ENCODE measurements at places on chromosomes 6 and 20.

DNA sequence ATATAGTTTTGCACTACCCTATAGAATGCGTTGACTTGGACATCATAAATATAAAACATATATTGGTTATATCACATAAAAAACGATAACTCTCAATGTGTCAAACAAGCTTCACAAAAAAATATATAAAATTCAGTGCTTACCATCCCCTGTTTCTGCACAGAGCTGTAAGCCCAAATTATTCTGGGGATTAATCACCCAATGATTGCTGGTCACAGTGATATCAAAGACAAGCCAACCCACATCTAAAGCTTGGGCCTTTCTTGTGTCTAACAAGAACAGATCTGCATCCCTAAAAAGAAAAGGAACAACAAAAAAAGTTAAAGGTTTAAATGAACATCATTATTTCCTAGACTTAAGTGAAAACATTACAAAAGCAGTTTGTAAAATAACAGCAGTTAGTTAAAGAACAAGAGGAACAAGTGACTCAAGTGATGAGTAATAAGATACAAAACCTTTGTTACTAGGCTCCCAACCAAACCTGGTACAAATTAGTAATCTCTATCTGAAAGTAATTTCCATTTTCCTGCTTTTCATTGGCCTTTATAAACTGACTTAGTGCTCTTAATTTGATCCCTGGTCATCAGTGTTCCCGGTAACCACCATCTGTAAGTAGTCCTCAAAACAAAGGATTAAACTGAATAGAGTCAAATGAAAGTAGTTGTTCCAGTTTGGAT is 81.1 kb downstream of the BMP5 start:
- DNase-seq, result no peak

- DNase-seq, result no peak
These were observed 234.2 kb upstream of the ECI2 start for GRCh38 chr6:4369616-4370015.

GRCh38 chr6:62323818-62324431 is 37.9 kb upstream of the KHDRBS2 start:
- DNase-seq, result no peak

DNA sequence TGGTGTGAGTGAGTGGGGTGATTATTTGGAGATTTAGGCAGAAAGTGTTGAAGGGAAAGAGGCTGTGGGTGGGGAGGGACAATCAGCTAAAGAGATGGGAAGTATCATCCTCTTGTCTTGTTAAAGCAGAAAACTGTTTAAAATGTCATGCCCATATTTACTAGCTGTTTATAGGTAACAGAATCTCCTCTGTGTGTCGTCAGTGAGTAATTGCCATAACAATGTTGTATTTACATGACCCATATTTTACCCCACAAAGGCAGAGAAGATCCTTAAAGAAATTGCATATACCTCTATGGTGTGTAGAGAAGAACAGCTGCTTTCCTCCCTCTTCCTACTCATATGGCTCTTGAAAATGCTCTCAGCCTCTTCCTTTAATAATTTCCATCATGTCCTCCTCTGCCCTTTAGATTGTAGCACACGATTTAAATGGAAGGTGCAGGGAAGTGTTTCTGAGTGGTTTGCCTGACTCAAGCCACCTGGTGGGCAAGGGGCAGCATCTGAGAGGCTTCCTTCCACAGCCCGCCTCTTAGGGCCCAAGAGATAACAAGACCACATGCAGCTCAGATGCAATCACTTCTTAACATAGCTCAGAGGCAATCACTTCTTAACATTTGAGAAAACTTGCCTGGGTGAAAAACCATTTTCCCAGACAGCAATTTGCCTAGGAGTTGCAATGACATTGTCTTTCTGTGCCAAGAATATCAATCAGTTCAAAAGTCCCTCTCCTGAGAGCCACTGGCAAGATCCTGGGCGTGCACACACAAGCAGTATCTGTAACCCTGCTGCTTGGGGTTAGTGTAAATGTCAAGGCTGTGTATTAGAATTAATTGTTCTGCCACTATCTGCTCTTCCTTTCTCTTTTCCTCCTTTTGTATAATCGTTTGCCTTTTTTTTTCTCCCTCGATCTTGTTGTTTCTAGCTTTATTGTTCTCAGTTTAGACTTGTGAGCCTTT is 44.1 kb upstream of the EDN1 start:
- no peak for DNase-seq

GRCh38 chr6:20706238-20706938 is 172.1 kb downstream of the CDKAL1 start:
- no peak for DNase-seq

GRCh38 chr6:138088326-138088762 is 18.9 kb downstream of the PERP start:
- DNase-seq, result no peak

GRCh38 chr6:67974931-67975330 is 660.2 kb upstream of the ADGRB3 start:
- DNase-seq, result no peak

GRCh38 chr6:74611220-74611619 is 594.6 kb downstream of the COL12A1 start:
- DNase-seq, result no peak

GRCh38 chr6:29831776-29832175 is 4.2 kb downstream of the HLA-G start:
- DNase-seq, result no peak

DNA sequence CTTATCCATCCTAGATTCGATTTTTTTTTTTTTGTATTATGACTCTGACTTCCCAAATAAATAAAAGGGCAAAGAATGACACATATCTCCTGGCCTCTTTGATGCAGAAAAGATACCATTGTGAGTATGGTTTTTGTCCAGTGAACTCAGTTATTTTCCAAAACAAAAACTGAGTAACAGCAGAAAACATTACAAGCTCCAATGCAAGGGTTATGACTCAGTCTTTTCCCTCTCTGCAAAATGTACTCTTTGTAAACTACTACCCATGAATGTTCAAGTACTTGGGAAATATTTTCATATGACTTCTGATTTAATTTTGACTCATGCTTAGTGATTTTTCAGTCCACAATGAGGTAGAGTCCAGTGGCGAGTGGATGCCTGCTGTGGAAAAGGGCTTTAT is 355.3 kb downstream of the RNF144B start:
- DNase-seq, result no peak

GRCh38 chr6:45727228-45727627 is 288.4 kb downstream of the CLIC5 start:
- DNase-seq, result no peak

DNA sequence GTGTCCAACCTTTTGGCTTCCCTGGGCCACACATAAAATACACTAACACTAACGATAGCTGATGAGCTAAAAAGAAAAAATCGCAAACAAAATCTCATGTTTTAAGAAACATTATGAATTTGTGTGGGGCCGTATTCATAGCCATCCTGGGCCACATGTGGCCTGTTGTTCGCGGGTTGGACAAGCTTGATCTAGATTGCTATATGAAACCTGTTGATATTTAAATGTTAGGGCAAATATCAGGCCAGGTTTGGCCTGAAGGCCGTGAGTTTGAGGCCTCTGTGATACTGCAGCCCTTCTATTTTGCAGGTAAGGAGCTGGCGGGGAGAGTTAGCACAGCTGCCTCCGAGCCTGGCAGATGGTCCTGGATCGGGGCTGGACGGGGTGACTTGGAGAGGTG is 99.0 kb downstream of the CEBPB start:
- no peak for DNase-seq

- no peak for DNase-seq
These were observed 58.2 kb downstream of the SMAP1 start for GRCh38 chr6:70725817-70726415.

GRCh38 chr20:62146019-62146755 is 2.6 kb downstream of the SS18L1 start:
- DNase-seq, result no peak

GRCh38 chr6:110877569-110877968 is 3.0 kb downstream of the AMD1 start:
- no peak for DNase-seq

DNA sequence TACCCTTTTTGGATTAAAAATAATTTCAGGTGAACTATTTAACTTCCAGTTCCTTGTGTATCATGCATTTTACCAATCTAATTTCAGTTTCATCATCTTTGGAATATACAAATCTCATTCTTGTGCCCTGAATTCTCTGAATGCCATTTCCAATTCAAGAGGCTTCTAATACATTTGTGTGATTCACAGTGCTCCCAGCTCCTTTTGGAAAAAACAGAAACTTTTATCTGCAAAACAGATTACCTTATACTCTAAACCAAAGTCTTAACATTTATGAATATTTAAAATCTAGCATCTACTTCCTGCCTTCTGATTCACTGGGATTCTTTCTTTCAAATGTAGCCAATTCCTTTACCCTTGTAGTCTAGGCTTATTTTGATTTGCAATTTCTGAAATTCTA is 11.1 kb upstream of the PEX7 start:
- no peak for DNase-seq

DNA sequence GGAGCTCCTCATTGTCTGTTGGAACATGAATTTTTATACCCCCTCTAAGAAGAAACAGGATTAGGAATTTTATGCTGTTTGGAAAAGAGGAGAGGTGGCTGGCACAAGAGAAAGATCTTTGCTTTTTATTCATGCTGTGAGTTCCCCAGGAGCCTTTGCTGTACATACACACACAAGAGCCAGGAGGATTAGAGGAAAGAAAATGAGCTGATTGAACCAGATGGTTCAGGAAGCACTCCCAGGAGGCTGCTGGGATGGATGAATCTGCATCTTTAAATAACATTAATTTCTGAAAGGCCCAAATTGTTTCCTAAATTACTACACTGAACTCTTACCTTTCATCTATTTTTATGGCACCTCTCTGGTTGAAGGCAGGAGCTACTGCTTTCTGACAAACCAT is 20.1 kb upstream of the TCP11 start:
- no peak for DNase-seq

- no peak for DNase-seq
These were observed 51.2 kb downstream of the BMP6 start for GRCh38 chr6:7777074-7777473.

GRCh38 chr6:57421503-57421902 is 104.1 kb downstream of the PRIM2 start:
- no peak for DNase-seq

DNA sequence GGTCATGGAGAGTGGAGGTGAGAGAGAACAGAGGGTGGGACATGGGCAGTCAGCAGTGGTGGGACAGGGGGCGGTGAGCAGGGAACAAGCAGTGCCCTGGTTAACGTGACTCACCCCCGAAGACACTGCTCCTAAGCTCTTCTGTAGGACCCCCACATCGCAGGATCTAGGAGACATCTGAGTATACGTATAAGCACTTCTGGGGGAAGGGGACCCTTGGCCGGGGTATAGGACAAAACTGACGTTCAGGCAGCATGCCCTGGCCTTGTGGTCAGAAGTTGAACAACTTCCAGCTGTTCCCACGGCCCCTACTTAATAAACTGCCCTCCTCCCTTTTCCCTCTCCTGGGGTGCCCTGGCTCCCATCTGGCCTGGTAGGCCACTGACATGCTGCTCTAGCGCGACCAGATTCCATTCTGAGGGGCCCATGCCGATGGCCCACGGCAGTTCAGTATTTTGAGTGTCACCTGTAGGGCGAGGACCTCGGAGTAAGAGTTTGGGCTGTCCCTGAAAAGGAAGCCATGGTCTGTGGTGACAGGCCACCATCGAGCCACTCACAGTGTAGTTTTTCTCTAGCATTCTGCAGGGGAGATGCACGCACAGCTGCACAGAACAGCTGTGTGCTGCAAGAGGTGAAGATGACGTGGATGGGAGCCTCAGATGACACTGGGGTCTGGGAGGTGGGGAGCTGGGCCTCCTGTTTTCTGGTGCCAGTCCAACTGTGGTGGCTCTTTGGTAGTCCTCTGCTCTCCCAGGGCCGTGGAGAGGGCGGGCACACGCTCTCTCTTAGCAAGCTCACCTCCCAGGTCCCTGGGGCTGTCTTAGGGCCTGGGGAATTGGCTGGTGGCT is 38.4 kb downstream of the PPP1R3G start:
- no peak for DNase-seq

DNA sequence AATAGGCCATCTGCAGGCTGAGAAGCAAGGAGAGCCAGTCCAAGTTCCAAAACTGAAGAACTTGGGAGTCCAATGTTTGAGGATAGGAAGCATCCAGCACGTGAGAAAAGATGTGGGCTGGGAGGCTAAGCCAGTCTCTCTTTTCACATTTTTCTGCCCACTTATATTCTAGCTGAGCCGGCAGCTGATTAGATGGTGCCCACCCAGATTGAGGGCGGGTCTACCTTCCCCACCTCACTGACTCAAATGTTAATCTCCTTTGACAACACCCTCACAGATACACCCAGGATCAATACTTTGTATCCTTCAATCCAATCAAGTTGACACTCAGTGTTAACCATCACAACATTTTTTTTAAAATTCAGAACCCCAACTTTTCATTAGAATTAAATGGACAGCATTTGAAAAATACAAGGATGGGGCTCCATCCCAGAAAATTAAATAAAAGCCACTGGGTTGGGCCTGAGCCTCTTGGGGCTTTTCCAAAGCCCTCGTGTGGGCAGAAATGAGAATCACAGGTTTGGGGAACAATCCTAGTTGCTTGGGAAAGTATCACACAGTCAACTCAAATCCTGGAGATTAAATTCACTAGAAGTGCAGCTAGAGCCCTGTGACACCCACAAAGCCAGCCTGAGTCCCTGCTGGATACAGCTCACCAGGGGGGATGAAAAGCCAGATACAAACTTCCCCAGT is 2.2 kb downstream of the CLDN20 start:
- DNase-seq, result no peak

DNA sequence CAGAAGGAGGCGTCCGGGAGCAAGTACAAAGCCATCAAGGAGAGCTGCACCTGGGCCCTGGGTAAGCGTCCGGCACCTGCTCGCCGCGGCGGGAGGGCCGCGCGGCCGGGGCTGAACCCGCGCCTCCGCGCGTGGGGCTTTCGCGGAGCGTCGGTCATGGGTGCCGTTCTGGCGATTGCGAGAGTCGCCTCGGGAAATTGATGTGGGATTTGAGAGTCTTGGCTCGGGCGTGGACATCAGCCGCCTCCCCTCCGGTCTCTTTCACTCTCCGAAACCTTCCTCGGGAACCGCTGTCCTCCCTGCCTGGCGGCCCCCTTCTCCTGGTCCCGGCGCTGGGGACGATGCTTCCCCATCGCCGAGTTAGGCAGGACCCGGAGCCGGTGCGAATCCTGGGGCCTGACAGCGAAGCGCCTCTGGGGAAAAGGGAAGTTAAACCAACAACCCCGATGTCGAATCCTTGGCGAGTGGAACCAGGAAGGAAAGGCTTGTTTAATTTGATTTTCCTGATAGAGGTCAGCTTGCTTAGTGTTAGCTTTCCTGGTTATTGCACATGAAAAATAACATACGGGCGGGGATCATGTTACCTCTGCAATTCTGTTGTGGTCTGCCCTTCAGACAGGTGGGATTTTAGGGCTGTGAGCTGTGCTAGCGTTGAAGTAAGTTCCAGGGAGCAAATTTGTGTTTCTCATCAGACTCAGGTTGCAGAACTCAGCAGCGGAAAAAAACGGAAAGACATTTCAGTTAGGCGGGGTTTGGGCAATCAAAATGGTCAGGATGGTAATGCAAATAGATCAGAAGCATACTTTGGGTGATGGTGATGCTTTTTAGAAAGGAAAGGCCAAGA is 594 bp downstream of the ARFGEF3 start:
- no peak for DNase-seq

- DNase-seq, result no peak
These were observed 323.6 kb downstream of the CD83 start for GRCh38 chr6:14440940-14441781.

Measured in CD4-positive, alpha-beta T cell treated with Interleukin-2 at 100 ng/mL for 4 hours (primary cell).